ENCODE measurements at places on chromosomes 12 and 14.

DNA sequence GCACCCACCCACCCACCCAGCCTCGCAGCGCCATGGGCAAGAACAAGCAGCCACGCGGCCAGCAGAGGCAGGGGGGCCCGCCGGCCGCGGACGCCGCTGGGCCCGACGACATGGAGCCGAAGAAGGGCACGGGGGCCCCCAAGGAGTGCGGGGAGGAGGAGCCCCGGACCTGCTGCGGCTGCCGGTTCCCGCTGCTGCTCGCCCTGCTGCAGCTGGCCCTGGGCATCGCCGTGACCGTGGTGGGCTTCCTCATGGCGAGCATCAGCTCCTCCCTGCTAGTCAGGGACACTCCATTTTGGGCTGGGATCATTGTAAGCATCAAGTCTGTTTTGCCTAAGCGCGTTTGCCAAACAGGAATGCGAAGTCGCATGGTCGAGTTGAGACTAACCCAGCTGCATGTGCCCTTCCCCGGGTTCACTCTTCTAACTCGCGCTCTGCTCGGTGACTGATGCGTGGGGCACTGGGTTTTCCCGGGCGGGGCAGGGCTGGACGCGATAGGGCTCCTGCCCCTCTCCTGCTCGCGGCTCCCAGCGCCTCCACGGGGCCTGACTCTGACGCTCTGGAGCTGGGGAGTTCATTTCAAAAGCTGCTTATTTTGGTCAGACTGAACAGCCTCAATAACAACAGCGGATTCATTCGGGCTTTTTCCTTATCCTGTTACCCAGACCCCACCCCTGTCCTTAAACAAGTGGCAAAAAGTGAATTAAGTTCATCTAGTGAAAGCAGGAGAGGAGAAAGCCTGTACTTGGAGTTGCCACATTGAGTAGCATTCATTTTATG, 458 bp downstream of the SSPN start:
- DNase-seq: peak; percentile 0

DNA sequence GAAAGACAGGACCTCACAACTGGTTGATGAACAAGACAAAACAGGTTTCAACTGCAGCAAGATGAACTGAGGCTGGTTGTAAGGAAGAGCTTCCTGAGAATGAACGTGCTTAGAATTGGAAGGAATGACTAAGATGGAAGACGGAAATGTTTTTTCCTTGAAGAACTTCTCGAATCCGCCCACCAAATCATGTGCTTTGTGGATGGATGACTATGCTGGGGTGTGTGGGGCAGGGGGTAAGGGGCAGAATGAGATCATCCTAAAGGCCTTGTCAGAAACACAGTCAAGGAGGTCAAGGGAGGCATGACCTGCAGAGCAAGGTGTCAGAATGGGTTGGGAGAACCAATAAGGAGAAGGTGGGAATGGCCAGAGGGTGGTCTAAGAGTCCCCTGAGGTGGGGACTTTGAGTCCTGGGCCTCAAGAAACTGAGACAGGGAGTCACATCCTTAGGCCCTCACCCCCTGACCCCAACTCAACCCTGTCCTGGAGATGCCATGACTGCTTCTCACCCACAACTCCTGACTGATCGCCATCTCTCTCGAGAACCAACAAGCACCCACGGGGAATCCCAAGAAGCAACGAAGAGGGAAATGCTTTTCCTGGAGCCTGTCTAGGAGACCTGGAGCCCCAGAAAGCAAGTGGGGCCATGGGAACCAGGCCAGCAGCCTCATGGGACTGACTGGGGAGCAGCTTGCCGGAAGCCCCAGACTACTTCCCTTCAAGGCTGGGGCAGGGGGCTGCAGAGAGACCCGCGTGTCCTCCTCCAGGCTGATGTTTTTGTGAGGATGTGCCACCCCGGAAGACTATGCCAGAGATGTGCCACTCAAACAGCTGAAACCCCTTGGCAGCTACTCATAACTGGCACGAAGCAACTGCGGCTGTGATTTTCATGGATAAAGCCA, 84.0 kb downstream of the ACTN1 start:
- DNase-seq: no peak

- DNase-seq: no peak
Observed at GRCh38 chr14:55532645-55533344, 47.2 kb upstream of the KTN1 start.

GRCh38 chr14:53461858-53462257, 308.7 kb upstream of the DDHD1 start:
- no peak for DNase-seq

GRCh38 chr12:82359115-82359478, 768 bp downstream of the METTL25 start:
- no peak for DNase-seq

GRCh38 chr12:100151769-100152168, 9.1 kb upstream of the BLTP3B start:
- no peak for DNase-seq

- DNase-seq: no peak
Observed at GRCh38 chr12:67367843-67368242, 98.7 kb downstream of the CAND1 start.

DNA sequence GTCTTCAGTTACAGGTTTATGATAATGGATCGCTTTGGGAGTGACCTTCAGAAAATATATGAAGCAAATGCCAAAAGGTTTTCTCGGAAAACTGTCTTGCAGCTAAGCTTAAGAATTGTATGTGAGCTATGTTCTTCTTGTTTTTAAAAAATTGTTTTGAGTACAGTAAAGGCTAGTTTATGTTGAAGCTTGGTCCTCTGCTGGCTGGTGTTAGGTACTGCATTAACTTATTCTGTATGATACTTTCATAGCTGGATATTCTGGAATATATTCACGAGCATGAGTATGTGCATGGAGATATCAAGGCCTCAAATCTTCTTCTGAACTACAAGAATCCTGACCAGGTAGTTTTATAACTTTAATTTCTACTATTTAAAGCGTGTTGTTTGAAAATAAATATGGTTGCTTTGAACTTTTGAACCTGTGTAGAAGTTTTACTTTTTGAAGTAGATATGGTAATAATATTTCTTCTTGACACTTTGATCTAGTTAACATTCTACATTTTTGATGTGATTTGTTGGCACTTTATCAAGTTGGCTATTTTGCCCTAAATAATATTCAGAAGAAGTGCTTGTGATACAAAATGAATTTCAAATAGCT, 55.7 kb downstream of the VRK1 start:
- no peak for DNase-seq

GRCh38 chr14:102675396-102675795, 82.9 kb downstream of the RCOR1 start:
- no peak for DNase-seq

- no peak for DNase-seq
Observed at GRCh38 chr12:105459760-105460330, 129.4 kb downstream of the C12orf75 start.

- DNase-seq: no peak
Observed at GRCh38 chr12:1421091-1421846, 173.1 kb downstream of the FBXL14 start.

GRCh38 chr14:95516554-95517181, at the start of gene SYNE3:
TSS of gene SYNE3 (minus strand) at chr14:95516650. CDS start at chr14:95475821, 40,829 bp downstream.
- DNase-seq: peak; percentile 35

GRCh38 chr12:26244503-26244902, 49.1 kb downstream of the SSPN start:
- DNase-seq: no peak

DNA sequence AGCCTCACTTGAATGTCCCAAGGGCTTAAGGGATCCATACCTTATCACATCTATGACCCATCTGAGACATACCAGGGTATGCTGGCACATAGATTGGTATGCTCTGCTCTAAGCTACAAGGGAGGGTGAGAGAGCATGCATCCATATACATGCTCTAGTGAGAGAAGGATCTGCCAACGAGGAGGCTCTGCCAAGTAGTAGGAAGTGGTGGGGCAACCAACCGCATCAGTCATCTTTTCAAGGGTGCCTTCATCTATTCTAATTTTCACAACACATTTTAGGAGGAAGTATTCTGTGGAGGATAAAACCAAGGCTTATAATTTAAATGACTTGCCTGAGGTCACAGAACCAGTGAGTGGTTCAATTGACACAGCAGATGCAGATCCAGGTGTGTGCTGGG, 6.6 kb upstream of the PPM1A start:
- no peak for DNase-seq

GRCh38 chr14:64856529-64857445, 22.9 kb downstream of the SPTB start:
- no peak for DNase-seq

DNA sequence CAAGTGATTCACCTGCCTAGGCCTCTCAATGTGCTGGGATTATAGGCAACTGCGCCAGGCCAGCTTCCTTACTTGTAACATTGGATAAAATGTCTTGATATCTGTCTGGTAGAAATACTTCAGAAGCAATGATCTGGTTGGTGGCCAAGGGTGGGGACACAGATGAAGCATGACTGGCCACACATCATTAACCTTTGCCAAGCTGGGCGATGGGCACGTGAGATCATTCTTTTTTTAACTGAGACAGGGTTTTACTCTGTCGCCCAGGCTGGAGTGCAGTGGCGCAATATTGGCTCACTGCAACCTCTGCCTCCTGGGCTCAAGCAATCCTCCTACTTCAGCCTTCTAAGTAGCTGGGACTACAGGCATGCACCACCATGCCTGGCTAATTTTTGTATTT, 31.1 kb downstream of the PLEKHH1 start:
- no peak for DNase-seq

DNA sequence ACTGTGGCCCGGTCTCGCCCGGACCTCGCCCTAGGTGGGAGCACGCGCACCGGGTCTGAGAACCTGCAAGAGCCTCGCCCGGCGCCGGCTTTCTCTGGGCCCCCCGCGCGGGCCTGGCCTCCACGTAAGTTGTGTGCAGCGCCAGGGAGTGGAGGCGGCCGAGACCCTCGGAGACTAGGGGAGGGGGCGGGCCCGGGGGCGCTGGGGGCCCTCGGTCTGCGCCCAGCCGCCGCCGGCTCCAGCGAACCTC, 183 bp upstream of the PRMT8 start:
- DNase-seq: no peak

GRCh38 chr14:95515596-95516552, 576 bp downstream of the SYNE3 start:
- DNase-seq: peak; percentile 62

- no peak for DNase-seq
Observed at GRCh38 chr14:93084866-93085857, 30.6 kb downstream of the ITPK1 start.

- DNase-seq: no peak
Observed at GRCh38 chr14:76672123-76672522, 89.1 kb upstream of the VASH1 start.

DNA sequence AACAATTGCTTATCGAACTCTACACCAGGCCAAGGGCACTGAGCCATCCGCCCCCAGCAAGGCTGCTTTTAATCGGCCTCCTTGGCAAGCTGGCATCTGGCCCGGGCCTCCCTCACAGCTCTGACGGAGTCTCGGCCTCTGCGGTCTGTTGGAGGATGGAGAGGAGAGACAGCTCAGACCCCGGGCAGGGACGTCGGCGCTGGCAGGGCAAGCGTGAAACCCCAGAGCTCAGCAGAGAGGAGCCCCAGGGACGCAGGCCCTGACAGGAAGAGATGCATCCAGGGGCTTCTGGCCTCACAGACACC, 17.5 kb downstream of the CAMKK2 start:
- DNase-seq: no peak

DNA sequence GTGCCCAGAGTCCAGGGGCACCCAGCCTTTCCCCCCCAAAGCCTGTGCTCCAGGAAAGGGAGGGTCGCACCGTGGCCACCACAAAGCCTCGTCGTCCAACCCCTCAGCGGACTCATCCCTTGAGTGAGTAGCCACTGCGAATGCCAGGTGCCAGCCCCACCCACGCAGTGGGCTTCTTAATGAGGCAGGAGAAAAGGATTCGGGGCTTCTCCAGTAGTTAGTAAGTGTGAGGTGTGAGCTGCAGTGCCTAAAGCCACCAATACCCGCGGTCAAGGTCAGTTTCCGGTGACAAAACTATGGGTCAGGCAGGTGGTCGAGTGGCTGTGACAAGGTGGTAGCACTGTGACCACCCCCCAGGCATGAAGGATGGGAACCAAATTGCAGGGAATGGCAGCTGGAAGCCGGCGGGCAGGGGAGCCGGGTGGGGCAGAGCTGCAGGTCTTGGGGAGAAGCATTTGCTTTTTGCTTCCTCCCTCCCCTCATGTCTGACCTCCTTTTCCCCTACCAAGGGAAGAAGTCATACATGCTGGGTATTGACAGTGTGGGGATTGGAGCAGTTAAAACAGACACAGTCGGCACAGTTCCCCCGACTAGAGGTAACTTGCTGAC, 8.0 kb downstream of the RAN start:
- DNase-seq: no peak

DNA sequence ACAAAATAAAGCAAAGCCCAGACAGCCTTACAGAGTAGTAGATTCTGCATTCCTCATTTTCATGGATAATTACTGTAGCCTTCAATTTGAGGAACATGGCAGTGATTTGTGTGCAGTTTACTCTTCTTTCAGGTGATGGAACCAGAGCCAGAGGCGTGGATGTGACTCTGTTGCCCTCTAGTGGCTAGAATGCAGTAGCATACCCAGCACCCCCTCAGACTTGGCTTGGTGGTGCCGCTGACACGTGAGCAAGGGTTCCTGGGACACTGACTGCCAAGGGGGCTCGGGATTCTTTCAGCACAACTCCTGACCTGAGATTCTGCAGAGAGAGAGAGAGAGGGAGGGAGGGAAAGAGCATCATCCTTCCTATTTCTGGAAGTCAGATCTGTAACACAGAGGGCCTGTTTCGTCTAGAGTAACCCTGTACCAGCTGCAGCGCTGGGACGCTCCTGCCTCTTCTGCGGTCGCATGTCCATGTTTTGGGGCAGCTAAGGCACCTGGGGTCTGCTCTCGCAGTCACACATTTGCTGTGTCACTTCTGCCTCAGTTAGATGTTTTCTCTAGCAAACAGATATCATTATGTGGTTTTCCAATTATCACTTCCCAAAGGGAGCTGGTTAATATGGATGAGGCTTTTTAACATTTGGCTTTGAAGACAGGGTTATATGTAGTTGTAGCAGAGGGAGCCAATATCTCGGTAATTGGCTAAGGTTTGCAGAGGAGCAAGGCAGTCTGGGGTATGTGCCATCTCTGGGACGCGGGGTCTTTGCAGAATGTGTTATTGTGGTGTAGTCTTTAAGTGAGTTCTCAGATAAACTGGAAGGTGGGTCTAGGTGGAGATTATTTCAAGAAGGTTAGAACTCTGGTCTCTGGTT, 428.1 kb downstream of the NRXN3 start:
- no peak for DNase-seq

GRCh38 chr12:75984577-75985182, 46.9 kb downstream of the PHLDA1 start:
- DNase-seq: no peak

DNA sequence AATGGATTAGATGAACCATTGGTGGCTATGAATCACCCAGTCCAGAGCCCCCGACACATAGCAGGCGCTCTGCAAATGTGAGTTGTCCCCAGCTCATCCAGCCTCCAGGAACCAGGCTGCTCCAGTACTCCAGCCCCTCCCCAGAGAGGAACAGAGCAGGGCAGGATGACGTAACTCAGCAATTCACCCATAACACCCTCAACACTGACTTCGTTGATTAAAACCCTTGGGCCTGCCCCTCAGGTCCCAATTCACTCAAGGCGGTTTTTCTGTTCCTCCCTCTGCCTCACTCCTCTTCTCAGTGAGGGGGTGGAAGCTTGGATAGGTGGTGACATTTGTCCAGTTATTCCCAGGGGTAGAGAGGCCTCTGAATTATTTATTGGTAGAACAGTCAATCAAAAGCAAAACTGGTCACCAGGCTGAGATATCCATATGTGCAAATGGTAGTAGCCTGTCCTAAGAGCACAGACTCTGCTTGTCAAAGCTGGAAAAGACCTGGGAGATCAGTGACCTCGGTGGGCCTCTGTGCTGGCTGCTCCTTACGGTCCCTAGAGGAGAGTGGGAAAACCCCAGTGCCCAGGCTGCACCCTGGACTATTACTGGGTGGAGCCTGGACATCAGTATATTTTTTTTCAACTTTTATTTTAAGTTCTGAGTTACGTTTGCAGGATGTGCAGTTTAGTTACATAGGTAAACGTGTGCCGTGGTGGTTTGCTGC, 97.0 kb downstream of the CMKLR1 start:
- DNase-seq: no peak

All from stimulated activated CD8-positive, alpha-beta memory T cell treated with anti-CD3 and anti-CD28 coated beads, Interleukin-7, amount 100 ng/mL, for 4 hours (primary cell).